ENCODE measurements at places on chromosomes 3 and 15. TPM values are rescaled to one million over a fixed set of nuclear protein-coding genes. Genes with fewer than 3 reads are reported as not detected.

Gene CDCP1
- total RNA-seq = 31.5 TPM

Gene TRH
- total RNA-seq = not detected

Gene LHFPL4
- not detected for total RNA-seq

Gene POC1A
- 1.9 TPM for total RNA-seq

Gene ARF4
- 298 TPM for total RNA-seq

Gene DLEC1
- 0.16 TPM for total RNA-seq

Gene ADIPOQ
- total RNA-seq = not detected

Gene TCAIM
- 19.4 TPM for total RNA-seq

Gene SLC9C1
- 1.3 TPM for total RNA-seq

Gene PCSK6
- 0.65 TPM for total RNA-seq

Gene CCDC54
- total RNA-seq = not detected

Gene HACD3
- total RNA-seq = 81.9 TPM

Gene RARB
- 25.8 TPM for total RNA-seq

Gene MLH1
- total RNA-seq = 44.1 TPM

Gene GP9
- not detected for total RNA-seq

Gene AADAC
- total RNA-seq = not detected

Gene TMEM207
- not detected for total RNA-seq

Gene CRABP1
- total RNA-seq = 0.32 TPM

Gene LARP6
- 56.6 TPM for total RNA-seq

Gene ITIH4
- total RNA-seq = 2.2 TPM

Gene ACKR4
- 170 TPM for total RNA-seq

Gene SPTBN5
- 0.73 TPM for total RNA-seq

Gene CCR5
- not detected for total RNA-seq

Gene DZIP1L
- 47.5 TPM for total RNA-seq

Gene CBLB
- 59.1 TPM for total RNA-seq

Gene PLCH1
- total RNA-seq = 0.32 TPM
